ENCODE measurements at places on chromosomes 13 and 19.

- no peak for DNase-seq
Observed at GRCh38 chr13:50425772-50426171, 410.5 kb downstream of the KCNRG start.

DNA sequence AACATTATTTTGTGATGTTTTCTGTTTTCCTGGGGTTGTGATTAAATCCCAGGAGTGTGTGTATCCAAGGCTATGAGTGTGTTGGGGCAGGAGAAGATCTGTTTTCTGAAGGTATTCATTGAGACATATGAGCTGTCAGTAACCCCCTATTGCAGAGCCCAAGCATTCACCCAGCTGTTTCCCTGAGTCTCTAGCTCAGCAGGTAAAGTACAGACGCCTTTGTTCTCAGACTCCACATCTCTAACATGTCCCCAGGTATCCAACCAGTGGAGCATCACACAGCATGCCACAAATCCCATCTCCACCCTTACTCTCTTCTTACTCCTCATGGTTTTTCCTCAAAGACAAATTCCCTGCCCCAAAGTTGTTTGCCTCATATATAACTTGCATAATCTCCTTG, 213.6 kb downstream of the PCDH20 start:
- DNase-seq, result no peak

GRCh38 chr19:18939922-18940768, 872 bp downstream of the HOMER3 start:
- peak; percentile 64 for DNase-seq

DNA sequence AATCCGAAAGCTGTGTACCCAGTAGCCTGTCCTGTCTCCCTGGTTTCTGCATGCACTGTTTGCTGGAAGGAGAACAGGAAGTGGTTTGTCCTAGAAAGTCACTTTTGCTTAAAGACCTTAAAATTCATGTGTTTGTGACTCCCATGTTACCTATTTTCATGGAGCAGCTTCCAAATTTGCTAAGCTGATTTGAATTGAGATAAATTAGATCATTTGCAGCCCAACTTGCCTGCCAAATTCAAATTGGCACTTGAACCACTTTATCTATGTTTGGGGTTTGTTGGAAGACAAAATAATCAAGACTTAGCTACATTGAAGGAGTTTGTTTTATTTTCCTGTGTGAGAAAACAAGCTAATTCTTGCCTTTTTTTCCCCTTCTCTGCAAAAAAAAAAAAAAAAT, 532.5 kb downstream of the DIAPH3 start:
- no peak for DNase-seq

- DNase-seq, result no peak
Observed at GRCh38 chr13:25731536-25731935, 320.3 kb downstream of the SHISA2 start.

GRCh38 chr19:16702123-16702522, 17.5 kb upstream of the NWD1 start:
- DNase-seq, result peak; percentile 16

GRCh38 chr13:99326012-99326411, 18.8 kb upstream of the GPR183 start:
- no peak for DNase-seq

GRCh38 chr19:37413313-37414084, 42.6 kb downstream of the ZNF527 start:
- DNase-seq, result no peak

- DNase-seq, result no peak
Observed at GRCh38 chr13:60009300-60010253, 154.2 kb downstream of the DIAPH3 start.

- DNase-seq, result no peak
Observed at GRCh38 chr13:51601601-51602565, 17.6 kb downstream of the WDFY2 start.

DNA sequence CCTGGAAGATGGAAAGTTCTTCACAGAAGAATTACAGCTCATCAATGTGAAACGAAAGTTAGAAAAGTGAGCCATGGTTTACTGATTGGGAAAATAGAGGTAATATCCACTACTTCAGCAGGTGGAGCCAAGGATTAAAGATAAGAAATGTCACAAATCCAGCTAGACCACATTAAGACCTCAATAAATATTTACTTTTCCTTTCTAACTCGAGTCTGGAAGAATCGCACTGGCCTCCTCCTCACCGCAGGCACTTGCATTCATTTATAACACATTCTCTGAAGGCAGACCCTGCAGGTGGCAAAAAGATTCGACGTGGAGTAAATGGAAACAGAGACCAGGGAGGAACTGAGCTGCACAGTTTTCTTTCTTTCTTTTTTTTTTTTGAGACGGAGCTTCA, 7.4 kb downstream of the SLC35E1 start:
- DNase-seq, result no peak

GRCh38 chr13:64925284-64925683, 2304.9 kb downstream of the PCDH9 start:
- DNase-seq, result peak; percentile 15

- no peak for DNase-seq
Observed at GRCh38 chr19:9799162-9799561, 19.7 kb downstream of the FBXL12 start.

DNA sequence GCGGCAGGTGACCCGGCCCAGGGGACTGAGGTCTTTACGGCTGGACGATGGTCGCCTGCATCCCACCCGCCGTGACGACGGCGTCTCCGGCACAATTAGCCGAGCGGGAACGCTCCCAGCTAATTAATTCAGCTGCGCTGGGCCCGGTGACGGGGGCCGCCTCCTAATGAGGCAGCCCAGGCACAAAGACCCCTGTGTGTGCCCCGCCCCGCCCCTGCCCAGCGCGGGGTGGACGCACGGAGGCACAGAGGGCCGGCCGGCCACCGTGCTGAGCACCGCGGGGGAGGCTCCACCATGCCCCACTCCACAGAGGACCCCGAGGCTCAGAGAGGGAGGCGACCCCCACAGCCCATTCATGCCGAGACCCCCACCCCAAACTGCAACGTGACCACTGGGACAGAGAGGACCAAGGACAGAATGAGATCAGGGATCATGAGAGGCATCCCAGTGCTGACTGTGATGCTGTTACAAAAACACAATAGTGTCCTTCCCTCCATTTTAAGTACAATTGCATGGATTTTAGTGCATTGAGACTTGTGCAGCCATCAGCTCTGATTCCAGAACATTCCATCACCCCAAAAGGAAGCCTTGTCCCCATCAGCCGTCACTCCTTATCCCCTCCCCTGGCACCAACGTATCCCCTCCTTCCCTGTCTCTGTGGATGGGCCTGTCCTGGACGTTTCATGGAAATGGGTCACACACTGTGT, 17.0 kb downstream of the EFNA2 start:
- no peak for DNase-seq

DNA sequence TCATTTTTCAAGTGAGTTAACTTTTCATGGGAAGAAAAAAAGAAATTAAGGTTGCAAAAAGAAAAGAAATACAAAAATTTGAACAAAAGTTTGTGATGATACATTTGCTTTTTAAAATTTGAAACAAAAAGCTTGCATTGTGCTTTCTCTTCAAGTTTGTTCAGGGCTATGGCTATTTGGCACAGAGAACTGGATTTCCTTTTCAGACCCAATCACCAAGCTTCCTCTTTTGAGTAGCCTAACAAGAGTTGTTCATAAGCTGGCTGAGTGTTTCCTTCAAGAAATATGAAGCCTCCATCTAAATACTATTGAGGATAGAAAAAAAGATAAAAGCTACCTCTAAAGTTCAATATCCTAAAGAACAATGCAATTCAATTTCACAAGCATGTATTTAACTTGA, 787.8 kb downstream of the LIG4 start:
- no peak for DNase-seq

DNA sequence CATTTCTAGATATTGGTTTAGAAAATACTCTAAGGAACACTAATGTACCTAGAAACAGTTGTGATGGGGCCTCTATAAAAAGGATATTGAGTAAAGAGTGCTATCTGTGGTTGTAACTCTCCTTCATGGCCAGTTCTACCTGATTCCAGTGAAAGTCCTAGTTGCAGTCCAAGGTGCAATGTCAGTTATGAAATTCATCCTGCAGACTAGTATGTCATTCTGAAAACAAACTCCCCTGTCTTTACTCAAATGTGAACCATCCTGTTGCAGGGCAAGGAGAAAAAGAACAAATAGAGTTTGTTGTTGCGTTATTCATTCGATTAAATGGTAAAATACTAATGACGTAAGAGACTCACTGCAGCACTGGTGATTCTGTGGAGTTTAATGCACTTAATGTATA, 18.3 kb upstream of the N4BP2L1 start:
- DNase-seq, result no peak

GRCh38 chr19:57436417-57436816, 1.3 kb downstream of the ZNF749 start:
- no peak for DNase-seq

DNA sequence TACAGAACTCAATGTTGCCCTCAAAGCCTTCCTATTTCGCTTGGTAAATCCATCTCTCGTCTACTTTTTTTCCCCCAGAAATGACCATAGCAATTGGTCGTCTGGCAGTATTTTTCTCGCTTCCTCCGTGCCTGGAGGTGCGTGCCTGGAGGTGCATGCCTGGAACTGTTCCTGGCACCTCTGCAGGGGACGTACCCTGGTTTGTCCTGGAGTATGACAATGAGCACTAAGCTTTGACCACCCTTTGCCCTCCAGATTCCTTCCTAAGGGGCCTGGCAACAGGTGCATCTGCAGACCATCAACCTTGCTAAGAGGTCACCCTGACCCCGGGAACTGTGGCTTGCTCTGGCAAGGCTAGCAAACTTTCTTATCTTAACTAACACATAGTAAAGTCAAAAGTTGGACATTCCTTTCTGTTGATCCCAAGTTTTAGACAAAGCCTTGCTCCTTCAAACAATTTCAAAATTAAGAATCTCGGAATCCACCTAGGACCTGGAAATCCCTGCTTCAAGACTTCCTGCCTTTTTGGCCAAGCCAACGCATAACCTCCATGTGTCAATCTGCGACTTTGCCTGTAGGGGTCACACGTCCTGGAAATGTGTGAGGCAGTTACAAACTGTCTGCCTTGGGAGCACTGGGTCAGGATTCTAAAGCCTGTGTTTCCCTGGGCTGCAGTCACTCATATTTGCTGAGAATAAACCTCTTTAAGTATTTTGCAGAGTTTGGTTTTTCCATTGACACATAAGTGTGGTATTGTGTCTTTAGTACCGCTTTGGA, 28.8 kb upstream of the TUBGCP3 start:
- DNase-seq, result peak; percentile 33

GRCh38 chr19:45071969-45072790, 4.1 kb downstream of the ZNF296 start:
- no peak for DNase-seq

DNA sequence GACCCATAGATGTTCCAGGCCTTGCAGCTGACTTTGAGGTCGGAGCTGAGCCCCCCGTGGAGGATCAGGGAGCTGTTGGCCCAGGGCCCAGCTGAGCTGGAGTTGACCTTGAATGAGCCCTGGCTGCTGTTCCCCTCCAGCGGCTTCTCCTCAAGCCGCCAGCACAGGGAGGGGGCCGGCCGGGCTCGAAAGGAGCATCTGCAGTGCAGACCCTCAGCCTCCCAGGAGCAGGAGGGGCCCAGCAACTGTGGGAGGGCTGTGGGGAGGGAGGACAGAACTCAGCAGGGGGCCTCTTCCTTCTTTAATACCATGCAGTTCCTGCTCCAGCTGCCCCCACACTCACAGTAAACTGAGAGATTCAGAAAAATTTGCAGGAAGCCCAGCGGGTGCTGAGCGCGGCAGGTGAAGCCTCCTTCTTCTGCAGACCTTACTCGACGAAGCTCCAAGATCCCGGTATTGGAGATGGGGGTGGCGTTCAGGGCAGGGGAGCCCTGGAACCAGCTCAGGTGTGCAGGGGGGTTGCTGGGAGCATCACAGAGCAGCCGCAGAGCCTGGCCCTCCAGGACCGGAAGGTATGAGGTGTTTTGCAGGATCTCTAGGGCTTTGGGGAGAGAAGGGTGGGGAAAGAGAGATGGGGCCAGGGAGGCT, 2.6 kb downstream of the SIGLEC5 start:
- no peak for DNase-seq

DNA sequence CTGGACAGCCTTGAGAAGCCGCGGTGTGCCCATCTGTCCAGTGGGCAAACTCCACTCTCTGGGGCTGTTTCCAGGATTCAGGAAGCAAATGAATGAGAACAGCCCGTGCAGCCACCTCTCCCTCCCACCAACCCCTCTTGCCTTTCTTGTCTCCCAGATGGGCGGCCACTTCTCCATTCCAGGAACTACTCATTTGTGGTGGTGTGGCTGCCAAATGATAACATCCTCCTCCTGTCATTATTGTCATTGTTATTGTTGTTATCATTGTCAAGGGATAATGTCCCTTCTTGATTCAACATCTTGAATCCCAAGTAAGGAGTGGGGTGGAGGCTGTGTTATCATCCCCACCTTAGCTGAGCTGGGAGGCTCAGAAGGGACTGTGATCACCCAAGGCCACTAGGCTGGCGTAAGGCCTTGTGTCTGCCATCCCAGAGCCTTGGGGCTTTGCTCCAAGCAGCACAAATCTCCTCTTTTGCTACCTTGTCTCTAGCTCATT, 1.6 kb downstream of the DNM2 start:
- DNase-seq, result no peak

DNA sequence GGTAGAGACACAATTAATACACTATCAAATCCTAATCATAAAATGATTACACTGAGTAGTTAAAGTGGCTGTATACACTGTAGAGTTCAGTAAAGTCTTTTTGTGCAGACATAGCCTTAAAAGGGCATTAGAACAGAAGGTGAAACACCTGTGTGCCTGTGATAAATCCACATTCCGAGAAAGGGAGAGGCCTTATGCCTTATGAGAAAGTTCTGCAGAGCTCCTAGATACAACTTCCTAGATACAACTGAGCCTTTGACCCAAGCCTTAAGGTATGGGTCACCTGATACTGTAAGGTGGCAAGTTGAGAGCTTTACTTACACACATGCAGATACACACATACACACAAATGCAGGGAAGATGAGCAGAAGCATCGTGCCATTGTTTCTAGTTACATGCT, 6.3 kb downstream of the SERP2 start:
- DNase-seq, result no peak

DNA sequence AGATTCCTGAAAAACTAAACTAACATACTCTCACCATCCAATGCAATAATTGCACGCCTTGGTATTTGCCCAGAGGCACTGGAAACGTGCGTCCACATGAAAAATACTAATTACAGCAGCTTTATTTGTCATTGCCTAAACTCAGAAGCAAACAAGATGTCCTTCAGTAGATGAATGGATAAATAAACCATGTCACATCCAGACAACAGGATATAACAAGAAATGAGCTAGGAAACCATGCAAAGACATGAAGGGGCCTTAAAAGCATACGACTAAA, 25.0 kb downstream of the ELL start:
- DNase-seq, result no peak

GRCh38 chr19:44705502-44706010, 6.6 kb downstream of the CEACAM16 start:
- DNase-seq, result no peak

- no peak for DNase-seq
Observed at GRCh38 chr13:111629926-111630325, 309.5 kb downstream of the TEX29 start.

GRCh38 chr13:23020246-23020843, 160.4 kb upstream of the SGCG start:
- peak; percentile 44 for DNase-seq

- DNase-seq, result no peak
Observed at GRCh38 chr13:113401452-113402415, 37.8 kb upstream of the GRTP1 start.

All from fibroblast of skin of right biceps (primary cell).